IMR-90 (cell line): ENCODE measurements at places on chromosomes 2 and 18. TPM values are rescaled to one million over a fixed set of nuclear protein-coding genes. Genes with fewer than 3 reads are reported as not detected.
A peak's percentile ranks its signal among the peaks of the same experiment; 100 is the strongest.

DNA sequence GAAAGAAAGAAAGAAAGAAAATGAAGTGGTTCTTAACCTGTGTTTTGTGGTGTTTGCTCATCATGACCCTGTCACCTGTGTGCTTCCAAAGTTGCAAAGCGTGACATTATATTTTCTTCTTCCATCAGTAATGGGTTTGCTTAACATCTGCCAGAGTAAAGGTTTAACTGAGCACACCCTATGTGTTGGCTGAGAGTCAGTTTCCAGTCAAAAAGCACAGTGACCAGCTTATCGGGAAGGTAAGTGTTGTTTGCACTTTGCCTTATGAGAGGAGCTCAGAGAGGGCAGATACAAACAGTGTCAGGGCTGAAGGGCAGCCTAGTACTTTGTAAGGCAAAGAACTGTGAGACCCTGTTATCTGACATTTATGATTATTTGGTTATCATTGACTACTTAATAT lies 406.2 kb upstream of the CWC22 start:
- no peak for DNase-seq
- no peaks in the 10 kb centered on the region for H3K27me3 ChIP-seq
- no peaks in the 10 kb centered on the region for H3K36me3 ChIP-seq
- H3K4me1 ChIP-seq: peaks cover 2% of the 10 kb centered on the region; the same call in 1 of the 2 replicates

DNA sequence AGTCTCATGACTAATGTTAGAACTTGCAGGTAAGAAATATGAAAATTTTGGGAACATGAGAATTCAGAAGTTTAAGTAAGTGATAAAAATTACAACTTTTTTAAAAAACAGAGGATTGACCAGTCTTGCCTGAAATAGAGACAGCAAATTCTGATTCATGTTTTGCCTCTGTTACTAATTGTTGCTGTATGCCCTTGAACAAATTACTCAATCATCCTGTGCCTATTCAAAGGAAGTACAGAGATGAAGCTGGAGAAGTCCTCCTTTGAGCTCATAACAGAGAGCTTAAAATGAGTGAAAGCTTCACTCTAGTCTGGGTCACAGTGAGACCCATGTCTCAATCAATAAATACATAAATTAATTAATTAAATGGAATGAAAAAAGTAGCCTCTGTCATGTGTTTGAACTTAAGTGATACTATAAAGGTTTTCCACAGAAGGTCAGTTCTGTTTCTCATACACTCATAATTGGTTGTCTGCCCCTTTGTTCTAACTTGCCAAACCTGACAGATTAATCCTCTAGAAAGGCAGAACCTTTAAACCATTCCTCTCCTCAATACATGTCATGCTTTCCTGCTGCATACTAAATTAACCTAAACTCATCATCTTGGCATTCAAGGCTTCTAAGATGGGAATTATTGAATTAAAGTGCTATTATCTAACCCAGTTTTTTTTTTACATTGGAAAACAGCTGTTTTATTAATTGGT lies 374.6 kb upstream of the LRATD1 start:
- no peaks in the 10 kb centered on the region for H3K27me3 ChIP-seq
- H3K27ac ChIP-seq: no peak overlapping the region
- no peak overlapping the region for H3K4me3 ChIP-seq
- no peaks in the 10 kb centered on the region for H3K4me1 ChIP-seq

GRCh38 chr2:21111012-21111411 lies 12.8 kb upstream of the TDRD15 start:
- H3K27me3 ChIP-seq: no peaks in the 10 kb centered on the region
- no peaks in the 10 kb centered on the region for H3K36me3 ChIP-seq
- H3K27ac ChIP-seq: no peak overlapping the region
- no peak for DNase-seq

DNA sequence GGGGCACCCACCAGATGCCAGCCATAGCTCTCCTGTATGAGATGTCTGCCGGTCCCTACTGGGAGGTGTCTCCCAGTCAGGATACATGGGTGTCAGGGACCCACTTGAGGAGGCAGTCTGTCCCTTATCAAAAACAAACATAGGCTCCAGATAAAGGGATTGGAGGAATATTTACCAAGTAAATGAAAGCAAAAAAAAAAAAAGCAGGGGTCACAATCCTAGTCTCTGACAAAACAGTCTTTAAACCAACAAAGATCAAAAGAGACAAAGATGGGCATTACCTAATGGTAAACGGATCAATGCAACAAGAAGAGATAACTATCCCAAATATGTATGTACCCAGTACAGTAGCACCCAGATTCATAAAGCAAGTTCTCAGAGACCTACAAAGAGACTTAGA lies 640.0 kb upstream of the LRRTM4 start:
- H3K27me3 ChIP-seq: no peaks in the 10 kb centered on the region
- no peak overlapping the region for H3K27ac ChIP-seq
- no peak for DNase-seq
- H3K36me3 ChIP-seq: no peaks in the 10 kb centered on the region
- no peak overlapping the region for H3K4me3 ChIP-seq

DNA sequence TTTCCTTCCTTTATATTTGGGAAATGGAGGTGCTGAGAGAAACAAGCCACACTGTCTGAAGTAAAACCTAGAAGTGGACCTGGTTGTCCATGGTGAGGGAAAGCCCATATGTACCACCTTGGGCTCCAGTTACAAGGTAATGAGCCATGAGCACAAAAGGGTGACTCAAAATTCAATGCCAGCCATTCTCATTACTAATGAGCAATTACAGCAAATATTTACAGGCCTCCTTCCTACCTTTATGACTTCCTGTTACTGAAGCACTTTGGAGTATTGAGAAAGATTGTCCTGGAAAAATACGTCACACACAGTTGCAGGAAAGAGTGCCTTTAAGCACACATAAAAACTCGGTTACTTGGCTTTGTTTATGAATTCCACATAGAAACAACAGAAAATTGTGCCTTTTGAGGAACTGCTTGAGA lies 9.1 kb downstream of the EPAS1 start:
- H3K36me3 ChIP-seq: peaks cover 18% of the 10 kb centered on the region
- peak; percentile 37 for DNase-seq
- H3K27me3 ChIP-seq: no peaks in the 10 kb centered on the region
- no peak overlapping the region for H3K27ac ChIP-seq
- H3K4me3 ChIP-seq: no peak overlapping the region

- H3K36me3 ChIP-seq: no peaks in the 10 kb centered on the region
- H3K4me1 ChIP-seq: peaks cover 15% of the 10 kb centered on the region
- no peak overlapping the region for H3K27ac ChIP-seq
- H3K27me3 ChIP-seq: no peaks in the 10 kb centered on the region
- DNase-seq: peak; percentile 87
These were observed 234.4 kb upstream of the EPAS1 start for GRCh38 chr2:46062637-46063412.

GRCh38 chr2:26471289-26471688 lies 6.6 kb downstream of the OTOF start:
- H3K36me3 ChIP-seq: no peaks in the 10 kb centered on the region
- H3K27me3 ChIP-seq: no peaks in the 10 kb centered on the region; the same call in 1 of the 2 replicates
- no peak overlapping the region for H3K27ac ChIP-seq
- no peak overlapping the region for H3K4me3 ChIP-seq

DNA sequence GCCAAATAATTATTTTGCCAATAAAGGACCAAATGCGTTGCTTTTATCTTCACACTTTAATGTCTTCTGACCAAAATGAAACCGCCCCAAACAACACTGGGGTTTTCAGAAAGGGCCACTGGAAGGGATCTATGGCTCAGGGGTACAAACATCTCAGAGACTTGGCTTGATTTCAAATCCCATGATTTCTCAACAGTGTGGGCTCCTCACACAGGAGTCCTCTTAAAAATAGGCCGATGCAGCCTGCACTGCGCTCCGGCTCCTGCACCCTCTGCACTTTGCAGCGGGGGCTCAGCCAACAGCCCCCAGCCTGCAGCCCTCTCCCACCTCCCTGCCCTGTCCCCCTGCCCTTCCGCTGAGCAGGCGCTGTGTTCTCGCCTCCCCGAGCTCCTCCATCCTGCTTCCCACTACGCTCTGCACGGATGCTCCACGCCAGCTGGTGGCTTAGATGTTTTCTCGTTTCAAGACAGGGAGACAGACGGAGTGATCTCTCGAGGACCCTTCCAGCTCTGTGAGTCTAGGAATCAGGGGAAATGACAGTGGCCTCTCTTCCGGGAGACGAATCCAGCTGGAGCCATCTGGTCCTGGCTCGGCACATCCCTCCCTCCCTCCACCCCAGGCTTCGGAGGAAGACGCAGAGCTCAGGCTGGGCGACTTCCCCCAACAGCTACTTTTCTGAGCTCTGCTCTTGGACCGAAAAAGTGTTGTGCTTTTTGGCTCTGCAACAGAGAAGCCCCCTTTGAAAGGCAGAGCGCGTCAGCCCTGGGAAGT lies 71.4 kb downstream of the KCNF1 start:
- peak overlapping the region; percentile 41 for H3K27ac ChIP-seq
- peaks cover 9% of the 10 kb centered on the region; the same call in 1 of the 2 replicates for H3K4me1 ChIP-seq
- no peaks in the 10 kb centered on the region; the same call in 1 of the 2 replicates for H3K27me3 ChIP-seq
- H3K36me3 ChIP-seq: no peaks in the 10 kb centered on the region

- H3K4me3 ChIP-seq: no peak overlapping the region
- H3K36me3 ChIP-seq: no peaks in the 10 kb centered on the region
- DNase-seq: no peak
- H3K27ac ChIP-seq: no peak overlapping the region
- no peaks in the 10 kb centered on the region for H3K4me1 ChIP-seq
These were observed 54.2 kb upstream of the ADAM23 start for GRCh38 chr2:206389164-206389563.

DNA sequence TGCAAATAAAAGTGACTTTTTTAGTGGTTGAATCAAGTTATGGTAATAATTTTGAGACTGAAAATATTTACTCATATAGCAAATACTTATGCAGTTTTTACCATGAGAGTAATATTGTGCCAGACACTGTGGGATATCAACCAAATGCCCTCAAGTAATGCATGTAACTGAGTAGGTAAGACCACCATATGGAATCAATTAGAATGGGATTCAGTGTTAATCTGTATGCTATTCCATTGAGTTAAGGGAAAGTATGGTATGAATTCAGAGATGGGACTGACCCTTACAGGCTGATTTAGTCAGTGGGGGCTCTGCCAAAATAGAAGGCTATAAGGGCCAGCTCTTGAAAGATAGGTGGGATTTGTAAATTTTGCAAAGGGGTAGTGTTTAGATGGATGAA lies 131.6 kb downstream of the CCDC85A start:
- no peak for DNase-seq
- H3K4me3 ChIP-seq: no peak overlapping the region
- no peaks in the 10 kb centered on the region for H3K27me3 ChIP-seq
- H3K36me3 ChIP-seq: no peaks in the 10 kb centered on the region
- H3K27ac ChIP-seq: no peak overlapping the region
- no peaks in the 10 kb centered on the region for H3K4me1 ChIP-seq

DNA sequence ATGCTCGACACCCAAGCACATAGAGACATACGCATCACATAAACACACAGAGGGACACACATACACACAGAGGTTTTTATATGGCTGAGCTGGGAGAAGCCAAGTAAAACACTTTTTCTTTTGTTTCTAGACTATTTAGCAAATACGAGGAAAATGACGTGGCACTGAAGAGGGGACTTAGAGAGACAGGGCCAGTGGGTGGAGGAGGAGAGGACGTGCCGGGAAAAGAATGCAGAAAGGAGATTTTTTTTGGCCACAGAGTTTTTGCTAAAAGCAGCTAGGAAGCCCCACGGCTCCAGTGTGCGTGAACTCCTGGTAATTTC lies 168.5 kb upstream of the KLF7 start:
- peak overlapping the region; percentile 67 for H3K27ac ChIP-seq
- no peaks in the 10 kb centered on the region for H3K36me3 ChIP-seq
- H3K4me3 ChIP-seq: peak overlapping the region; percentile 24
- no peaks in the 10 kb centered on the region for H3K27me3 ChIP-seq
- no peak for DNase-seq
- peaks cover 16% of the 10 kb centered on the region for H3K4me1 ChIP-seq

- no peaks in the 10 kb centered on the region for H3K36me3 ChIP-seq
- no peaks in the 10 kb centered on the region for H3K4me1 ChIP-seq
- no peak for DNase-seq
- H3K27me3 ChIP-seq: no peaks in the 10 kb centered on the region
- no peak overlapping the region for H3K4me3 ChIP-seq
- no peak overlapping the region for H3K27ac ChIP-seq
These were observed 863.7 kb downstream of the GALR1 start for GRCh38 chr18:78113136-78113939.

DNA sequence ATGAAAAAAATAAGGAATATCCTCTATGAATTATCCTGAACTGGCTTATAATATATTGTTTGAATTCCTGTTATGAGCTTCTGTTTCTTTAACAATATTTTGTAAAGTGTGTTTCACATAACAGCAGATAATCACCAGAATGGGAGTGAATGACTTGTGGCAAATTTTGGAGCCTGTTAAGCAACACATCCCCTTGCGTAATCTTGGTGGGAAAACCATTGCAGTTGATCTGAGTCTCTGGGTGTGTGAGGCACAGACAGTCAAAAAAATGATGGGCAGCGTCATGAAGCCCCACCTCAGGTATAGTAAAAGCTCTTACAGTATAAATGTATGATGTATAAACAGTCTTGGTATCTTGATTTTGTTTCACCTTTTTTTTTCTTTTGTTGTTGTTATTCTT lies 5.9 kb downstream of the GEN1 start:
- no peak overlapping the region for H3K27ac ChIP-seq
- H3K27me3 ChIP-seq: no peaks in the 10 kb centered on the region
- no peaks in the 10 kb centered on the region; the same call in 1 of the 2 replicates for H3K36me3 ChIP-seq
- no peak for DNase-seq
- H3K4me3 ChIP-seq: no peak overlapping the region

GRCh38 chr2:155695505-155695904 lies 637.0 kb downstream of the NR4A2 start:
- no peak overlapping the region for H3K27ac ChIP-seq
- no peak overlapping the region for H3K4me3 ChIP-seq
- no peaks in the 10 kb centered on the region for H3K4me1 ChIP-seq
- DNase-seq: no peak

GRCh38 chr2:159506764-159507440 lies 109.4 kb downstream of the BAZ2B start:
- no peak overlapping the region for H3K4me3 ChIP-seq
- no peaks in the 10 kb centered on the region for H3K36me3 ChIP-seq
- no peak overlapping the region for H3K27ac ChIP-seq
- peak; percentile 54 for DNase-seq

GRCh38 chr18:7021994-7022840 lies 95.4 kb downstream of the LAMA1 start:
- H3K27ac ChIP-seq: no peak overlapping the region
- peak; percentile 43 for DNase-seq
- H3K27me3 ChIP-seq: no peaks in the 10 kb centered on the region
- H3K36me3 ChIP-seq: peaks cover 9% of the 10 kb centered on the region
- no peaks in the 10 kb centered on the region for H3K4me1 ChIP-seq
- H3K4me3 ChIP-seq: no peak overlapping the region

- H3K27me3 ChIP-seq: no peaks in the 10 kb centered on the region
- no peak overlapping the region for H3K4me3 ChIP-seq
- H3K36me3 ChIP-seq: no peaks in the 10 kb centered on the region
- H3K4me1 ChIP-seq: peaks cover 19% of the 10 kb centered on the region
- no peak overlapping the region for H3K27ac ChIP-seq
These were observed 55.9 kb upstream of the SP3 start for GRCh38 chr2:174020926-174021662.

The CDH19 gene
- total RNA-seq: not detected in 2 replicates

The ALK gene
- not detected in 2 replicates for total RNA-seq

The OST4 gene
- total RNA-seq: 196 and 386 TPM in 2 replicates

The LIMS3 gene
- 4.4 and 12.7 TPM in 2 replicates for total RNA-seq

The CYS1 gene
- total RNA-seq: under 0.01 and 0.28 TPM in 2 replicates

The LDLRAD4 gene
- total RNA-seq: not detected in 2 replicates
